ACHN (cell line): ENCODE measurements at places on chromosomes 5 and 9.
A peak's percentile ranks its signal among the peaks of the same experiment; 100 is the strongest.

DNA sequence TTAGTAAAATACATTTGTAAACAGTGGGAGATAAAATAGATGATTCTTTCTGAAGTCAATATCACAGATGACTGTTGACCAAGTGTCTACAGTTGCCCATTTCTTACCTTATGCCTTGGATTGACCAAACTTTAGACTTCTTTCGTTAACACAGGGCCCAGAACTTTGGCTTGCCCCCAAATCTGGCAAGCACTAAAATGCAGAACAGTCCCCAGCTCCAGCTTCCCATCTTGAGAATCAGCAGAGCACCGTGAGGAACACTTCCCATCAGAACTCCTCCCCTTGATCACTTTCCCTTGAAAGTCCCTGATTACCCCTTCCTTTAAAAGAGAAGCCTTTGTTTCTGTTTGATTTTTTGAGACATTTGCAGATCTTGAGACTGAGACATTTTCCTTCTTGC, 1039.9 kb downstream of the TLE1 start:
- no peak for DNase-seq

DNA sequence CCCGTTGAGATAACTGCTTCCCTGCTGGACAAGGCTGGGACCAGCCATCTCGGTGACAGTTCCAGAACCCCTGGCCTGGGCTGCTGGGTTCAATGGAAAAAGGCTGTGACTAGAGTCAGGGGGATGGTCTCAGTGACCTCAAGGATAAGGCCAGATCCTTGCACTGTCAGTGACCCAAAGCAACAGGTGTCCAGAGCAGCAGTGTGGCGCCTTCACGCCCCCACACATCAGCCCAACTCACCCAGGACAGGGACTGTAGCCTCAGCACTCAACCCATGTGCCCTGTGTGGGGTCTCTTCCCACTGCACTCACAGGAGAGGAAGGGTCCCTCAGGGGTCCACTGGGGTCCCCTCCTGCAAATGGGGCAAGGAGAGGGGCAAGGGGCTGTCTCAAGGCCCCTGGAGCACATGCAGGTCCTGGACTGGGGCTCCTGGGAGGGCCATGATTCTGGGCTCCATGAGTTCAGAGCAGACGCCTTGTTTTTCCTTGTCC, 698 bp upstream of the LCN2 start:
- DNase-seq: no peak

GRCh38 chr9:2023042-2023441, 7.9 kb downstream of the SMARCA2 start:
- no peak for DNase-seq

GRCh38 chr5:19322716-19323485, 665.1 kb downstream of the CDH18 start:
- peak; percentile 24 for DNase-seq

- no peak for DNase-seq
Measured at GRCh38 chr5:167832609-167833008, 458.8 kb upstream of the WWC1 start.
